ENCODE measurements at places on chromosomes 6 and 20. TPM values are rescaled to one million over a fixed set of nuclear protein-coding genes. Genes with fewer than 3 reads are reported as not detected.

SMLR1 gene
- 0.79 TPM for total RNA-seq

NEDD9 gene
- total RNA-seq, result 13.6 TPM

DNA sequence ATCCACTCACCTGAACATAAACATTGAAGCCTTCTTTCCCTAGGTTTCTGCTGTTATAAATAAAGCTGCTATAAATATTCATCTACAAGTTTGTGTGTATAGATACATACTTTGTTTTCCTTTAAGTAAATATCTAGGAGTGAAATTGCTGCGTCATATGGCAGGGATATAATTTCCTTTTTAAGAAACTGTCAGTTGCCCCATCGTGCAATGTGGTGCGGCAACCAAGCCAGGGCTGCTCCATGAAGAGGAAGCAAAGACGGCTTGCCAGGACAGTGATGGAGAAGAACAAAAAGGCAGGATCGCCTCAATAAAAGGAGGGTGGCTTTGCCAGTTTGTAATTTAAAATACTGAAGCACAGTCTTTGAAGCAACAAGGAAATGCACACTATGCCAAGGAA lies 36.6 kb downstream of the CITED2 start:
- DNase-seq, result no peak

DNA sequence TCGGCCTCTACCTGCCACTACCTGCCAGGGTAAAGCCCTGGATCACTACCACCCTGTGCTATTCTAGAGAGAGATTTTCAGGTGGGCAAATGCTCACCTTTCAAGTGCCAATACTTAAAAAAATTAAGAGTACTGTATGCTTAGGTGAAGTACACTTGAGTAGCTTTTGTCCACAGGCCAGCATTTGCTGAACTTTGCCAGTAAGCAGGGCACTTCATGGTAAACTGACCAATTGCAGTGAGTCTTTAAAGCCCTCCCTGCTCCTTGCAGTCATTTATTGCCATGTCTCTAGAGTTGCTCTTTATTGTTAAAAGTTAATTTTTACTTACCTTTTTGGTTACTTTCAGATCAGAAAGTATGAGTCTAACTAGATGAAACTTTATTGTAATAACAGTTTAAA lies 58.5 kb downstream of the PLAGL1 start:
- no peak for DNase-seq

GRCh38 chr6:139778688-139779087 lies 404.2 kb upstream of the CITED2 start:
- DNase-seq, result no peak

DNA sequence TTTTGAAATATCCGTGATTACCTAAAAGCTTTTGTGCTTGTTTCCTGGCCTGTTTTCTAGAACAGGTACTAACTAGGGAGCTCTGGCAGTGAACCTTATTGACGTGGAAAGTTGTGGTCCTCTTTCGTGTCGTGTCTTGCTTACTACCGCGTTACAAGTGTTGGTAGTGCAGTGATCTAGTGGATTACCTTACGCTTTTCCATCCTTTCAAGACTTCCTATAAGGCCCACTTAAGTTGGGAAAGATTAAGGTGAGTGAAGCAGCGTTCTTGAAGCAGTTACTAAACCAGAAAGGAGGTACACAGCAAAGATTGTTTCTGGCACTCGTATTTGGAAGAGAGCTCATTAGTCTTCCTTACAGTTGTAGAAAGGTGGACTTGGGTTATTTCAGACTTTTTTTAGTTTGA lies 1.9 kb downstream of the PNRC1 start:
- no peak for DNase-seq

- DNase-seq, result peak; percentile 35
These were observed at the start of gene PLA2G7 for GRCh38 chr6:46734867-46735719. TSS of gene PLA2G7 (minus strand) at chr6:46735375. CDS start at chr6:46722891, 12,484 bp downstream.

DNA sequence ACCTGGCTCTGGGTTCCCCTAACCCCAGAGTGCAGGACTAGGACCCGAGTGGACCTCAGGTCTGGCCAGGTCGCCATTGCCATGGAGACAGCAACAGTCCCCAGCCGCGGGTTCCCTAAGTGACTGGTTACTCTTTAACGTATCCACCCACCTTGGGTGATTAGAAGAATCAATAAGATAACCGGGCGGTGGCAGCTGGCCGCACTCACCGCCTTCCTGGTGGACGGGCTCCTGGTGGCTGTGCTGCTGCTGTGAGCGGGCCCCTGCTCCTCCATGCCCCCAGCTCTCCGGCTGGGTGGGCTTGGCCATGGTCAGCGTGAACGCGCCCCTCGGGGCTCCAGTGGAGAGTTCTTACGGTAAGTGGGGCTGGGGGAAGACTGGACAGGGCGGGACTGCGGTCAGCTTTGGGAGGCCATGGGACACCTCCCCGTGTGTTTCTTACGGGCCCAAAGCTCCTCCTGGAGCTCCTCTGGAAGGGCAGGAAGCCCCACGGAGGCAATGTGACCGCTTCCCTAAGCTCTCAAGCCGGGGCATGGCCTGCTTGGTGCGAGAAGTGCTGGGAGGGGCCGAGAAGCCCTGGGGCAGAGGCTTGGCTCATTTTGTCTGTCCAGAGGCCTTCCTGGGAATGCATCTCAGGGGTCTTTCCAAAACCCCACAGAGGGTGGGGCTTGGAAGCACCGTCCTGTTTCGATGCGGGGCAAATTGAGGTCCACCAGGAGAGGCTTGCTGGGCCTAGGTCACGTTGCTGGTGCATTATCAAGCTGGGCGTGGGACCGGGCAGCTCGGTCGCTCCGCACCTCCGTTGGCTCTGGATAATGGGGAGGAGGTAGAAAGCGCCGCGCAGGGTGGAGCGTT lies at the start of gene HNF4A:
Gene HNF4A (plus strand): TSS at position 202 of the 855 bp plus-strand sequence. CDS start 106 bp downstream, at position 308.
- DNase-seq, result peak; percentile 64

GRCh38 chr20:46512943-46513844 lies at the start of gene ZNF334:
TSS of gene ZNF334 (minus strand) at chr20:46513559. CDS start at chr20:46512102, 1,457 bp downstream.
- DNase-seq, result peak; percentile 56

DNA sequence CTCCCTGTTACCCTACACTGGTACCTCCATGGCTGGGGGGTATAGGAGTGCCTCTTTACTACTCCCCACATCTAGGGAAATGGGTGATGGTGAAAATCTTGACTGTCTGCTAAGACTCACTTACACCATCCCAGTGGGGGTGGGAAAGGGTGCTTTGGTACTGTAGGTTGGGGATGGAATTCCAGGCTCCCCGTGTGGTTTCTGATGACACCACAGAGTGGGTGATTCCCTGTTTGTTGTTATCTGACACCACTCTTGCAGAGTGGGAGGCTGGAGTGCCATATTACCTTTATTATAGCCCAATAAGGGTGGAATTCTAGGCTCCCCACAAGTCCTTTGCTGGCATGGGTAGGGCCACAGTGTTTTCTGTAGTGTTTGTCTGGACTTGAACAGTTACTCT lies 264.6 kb upstream of the MAN1A1 start:
- no peak for DNase-seq

DNA sequence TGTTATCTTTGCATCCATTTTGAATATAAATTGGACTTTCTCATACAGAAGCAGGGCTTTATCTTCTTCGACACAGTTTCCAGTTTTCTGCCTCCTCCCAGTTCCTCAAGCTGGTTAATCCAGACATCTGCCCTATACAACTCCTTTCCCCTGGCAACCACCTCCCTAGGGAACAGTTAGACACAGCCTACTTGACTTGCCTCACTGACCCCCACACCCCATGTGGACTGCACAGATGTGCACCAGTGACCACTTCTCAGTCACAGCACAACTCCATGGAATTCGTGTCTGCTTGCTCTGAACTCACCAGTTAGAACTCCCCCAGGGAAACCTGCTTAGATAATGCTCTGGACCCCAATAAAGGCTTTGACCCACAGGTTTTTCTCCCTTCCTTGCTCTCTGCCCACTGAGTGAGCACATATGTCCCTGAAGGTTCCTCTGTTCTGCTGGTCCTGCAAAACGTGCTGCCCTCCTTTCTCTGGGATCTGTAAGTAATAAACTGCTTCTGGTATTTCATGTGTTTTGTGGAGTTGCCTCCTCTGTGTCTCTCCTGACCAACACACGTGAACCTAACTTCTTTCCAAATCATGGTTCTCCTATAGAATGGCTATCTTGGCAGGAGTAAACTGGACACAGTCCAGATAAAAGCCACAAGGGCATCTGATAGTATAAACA lies 351.2 kb downstream of the CD83 start:
- no peak for DNase-seq

DNA sequence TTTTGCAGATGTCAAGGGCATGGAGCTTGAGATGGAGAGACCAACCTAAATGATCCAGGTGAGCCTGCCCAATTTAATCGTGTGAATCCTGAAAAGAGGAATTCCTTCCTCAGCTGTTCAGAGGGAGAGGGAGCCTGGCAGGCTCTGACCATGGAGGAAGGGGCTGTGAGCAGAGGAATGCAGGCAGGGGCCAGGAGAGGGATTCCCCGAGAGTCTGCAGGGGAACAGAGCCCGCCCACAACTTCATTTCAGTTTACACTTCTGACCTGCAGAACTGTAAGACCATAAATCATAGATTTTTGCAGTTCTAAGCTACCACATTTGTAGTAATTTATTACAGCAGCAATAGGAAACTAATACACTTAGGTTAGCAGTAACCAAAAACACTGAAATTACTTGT lies 164.1 kb downstream of the TBXT start:
- DNase-seq, result no peak

DNA sequence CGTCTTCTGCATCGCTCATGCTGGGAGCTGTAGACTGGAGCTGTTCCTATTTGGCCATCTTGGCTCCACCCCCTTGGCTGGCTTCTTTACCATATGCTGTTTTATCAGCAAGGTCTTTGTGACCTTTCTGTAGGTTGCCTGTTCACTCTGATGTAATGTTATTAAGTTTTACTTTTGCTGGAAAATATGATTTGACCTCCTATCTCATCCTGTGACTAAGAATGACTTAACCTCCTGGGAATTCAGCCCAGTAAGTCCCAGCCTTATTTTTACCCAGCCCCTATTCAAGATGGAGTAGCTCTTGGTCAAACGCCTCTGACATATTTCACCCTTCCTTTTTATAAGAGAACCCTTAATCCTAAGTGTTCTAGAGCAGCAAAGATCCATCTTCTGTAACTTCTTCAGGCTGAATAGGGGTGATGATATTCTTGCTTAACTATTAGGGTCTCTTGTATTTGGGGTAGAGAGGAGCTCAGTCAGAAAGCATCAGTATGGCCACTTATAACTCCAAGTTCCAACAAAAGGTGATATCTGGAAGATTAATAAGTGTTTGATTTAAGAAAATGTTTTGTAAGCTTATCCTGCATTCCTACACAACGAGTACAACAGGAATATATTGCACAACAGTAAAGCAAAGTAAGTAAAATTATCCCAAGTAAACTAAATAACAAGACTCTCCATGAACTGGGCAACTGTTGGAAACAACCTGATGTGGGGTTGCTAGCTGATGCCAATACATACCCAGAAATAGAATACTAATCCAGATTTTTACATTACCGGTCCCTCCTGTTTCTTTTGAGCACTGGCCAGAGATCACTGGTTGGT lies 23.1 kb upstream of the HMGN3 start:
- no peak for DNase-seq

- no peak for DNase-seq
These were observed 13.3 kb upstream of the RHAG start for GRCh38 chr6:49649988-49650387.

DNA sequence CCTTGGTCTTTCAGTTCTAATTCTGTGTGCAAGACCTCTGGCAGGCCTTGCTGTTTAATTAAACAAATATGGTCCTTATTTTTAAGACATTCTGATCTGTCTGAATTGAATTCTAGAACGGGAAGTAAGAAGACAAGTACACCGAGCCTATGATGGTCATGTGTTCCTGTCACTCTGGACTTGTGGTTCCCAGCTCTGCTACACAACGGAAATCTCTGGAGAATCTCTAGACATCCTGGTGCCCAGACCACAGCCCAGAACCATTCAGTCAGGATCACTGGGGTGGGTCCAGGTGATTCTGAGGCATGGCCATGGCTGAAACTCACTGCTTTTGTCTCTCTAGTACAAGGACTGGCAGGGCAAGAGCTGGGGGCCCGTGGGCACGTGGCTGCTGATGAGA lies 15.9 kb upstream of the KCNK16 start:
- no peak for DNase-seq
